ENCODE measurements at places on chromosomes 2 and 18.

- no peak for DNase-seq
Measured at GRCh38 chr2:44880125-44880483, 61.4 kb upstream of the SIX3 start.

GRCh38 chr18:73717570-73717969, 430.1 kb downstream of the FBXO15 start:
- peak; percentile 33 for DNase-seq

DNA sequence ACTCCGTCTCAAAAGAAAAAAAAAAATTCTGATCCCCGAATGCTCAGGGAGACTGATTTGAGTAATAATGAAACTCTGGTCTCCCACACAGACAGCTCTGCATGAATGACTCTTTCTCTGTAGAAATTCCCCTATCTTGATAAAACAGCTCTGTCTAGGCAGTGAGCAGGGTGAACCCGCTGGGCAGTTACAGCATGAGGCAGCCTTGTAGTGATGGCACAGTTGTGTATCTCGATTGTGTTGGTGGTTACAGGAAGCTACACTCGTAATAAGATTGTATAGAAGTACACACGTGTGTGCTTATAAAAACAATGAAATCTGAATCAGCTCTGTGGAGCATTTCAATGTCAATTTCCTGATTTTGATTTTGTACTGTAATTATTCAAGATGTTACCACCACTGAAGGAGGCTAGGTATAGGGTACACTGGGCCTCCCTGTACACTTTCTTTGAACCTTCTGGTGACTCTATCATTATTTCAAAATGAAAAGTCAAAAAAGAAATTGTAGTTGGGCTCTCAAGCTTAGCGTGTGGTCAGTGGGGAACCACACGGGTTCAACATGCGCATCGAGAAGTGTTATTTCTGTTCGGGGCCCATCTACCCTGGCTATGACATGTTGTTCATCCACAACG, 34.9 kb upstream of the ATP8B1 start:
- DNase-seq, result no peak

- DNase-seq, result no peak
Measured at GRCh38 chr2:30701782-30702181, 105.5 kb downstream of the CAPN13 start.

GRCh38 chr18:49628881-49629795, 67.3 kb downstream of the LIPG start:
- DNase-seq, result no peak

- no peak for DNase-seq
Measured at GRCh38 chr2:129908721-129909373, 70.6 kb upstream of the RAB6C start.

DNA sequence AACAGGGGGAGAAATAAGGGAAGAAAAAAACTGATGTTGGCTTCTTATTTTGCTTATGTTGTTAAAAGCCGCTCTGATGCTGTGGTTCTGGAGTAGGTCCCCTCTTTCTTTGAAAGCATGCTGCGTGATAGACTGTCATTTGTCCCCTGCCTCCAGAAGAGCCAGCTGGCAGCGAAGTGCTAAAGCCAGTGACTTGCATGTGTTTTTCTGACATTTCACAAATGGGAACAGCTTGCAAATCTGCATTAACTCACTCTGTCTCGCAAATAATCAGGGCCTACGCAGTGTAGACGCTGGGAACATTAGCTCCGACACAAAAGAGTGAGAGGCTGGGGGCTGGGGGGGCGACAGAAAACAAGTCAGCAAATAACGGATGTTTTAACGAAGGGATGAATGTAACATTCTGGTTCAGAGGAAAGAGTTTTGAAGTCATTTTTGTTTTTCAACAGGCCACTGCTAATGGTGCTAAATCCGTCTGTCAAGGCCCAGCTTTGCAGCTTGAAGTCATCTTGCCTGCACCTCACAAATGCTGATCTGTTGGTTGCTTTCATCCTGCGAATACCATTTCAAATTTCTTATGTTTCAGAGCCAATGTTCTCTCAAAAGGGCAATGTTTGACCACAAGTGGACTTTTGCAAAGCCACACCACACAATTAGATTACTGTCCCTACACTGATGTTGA, 68.8 kb upstream of the PIK3C3 start:
- DNase-seq, result no peak

DNA sequence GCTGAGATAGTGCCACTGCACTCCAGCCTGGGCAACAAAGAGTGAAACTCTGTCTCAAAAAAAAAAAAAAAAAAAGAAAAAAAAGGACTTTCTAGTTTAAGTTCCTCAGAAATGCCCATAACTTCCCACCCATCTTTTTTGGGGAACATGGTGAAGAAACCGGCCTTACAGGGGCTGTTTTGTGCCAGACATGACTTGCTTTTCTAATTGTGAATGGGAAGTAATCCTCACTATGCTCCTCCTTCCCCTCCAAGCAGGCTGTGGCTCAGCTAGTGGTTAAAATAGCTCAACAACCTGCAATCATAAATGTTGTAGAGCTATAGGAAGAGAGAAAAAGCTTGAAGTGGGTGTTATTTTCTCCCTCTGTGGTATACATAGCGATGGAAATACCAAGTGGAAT, 34.1 kb upstream of the OLA1 start:
- no peak for DNase-seq

DNA sequence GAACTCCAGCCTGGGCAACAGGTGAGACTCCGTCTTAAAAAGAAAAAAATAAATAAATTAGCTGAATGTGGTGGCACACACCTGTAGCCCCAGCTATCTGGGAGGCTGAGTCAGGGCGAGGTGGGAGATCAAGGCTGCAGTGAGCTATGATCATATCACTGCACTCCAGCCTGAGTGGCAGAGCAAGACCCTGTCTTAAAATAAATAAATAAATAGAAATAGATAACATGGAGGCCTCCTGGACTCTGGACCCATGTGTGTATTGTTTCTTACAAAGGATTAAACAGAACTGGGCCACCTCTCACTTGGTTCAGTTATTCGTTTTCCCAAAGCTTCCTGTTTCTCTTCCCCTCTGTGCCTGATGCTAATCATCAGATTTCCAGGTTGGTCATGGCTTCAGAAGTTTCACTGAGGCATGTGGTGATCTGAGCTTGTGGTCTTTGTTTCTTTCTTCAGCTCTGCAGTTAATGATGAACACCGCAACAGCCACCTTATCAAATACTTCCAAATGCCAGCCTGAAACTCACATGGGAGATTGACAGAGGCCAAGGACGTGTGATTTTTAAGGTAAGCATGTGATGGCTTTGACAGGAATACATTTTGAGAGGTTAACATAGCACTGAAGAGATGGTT, 83.3 kb upstream of the MAP4K4 start:
- no peak for DNase-seq

DNA sequence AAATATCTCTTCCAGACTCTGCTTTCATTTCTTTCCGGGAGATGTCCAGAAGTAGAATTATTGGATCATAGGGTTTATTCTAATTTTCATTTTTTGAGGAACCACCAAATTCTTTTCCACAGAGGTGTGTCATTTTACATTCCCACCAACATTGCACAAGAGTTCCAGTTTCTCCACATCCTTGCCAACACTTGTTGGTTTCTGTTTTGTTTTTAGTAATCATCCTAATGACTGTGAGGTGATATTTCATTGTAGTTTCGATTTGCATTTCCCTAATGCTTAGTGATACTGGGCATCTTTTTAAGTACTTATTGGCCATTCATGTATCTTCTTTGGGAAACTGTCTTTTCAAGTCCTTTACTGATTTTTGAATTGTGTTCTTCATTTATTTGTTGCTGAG, 513.1 kb downstream of the PARD3B start:
- no peak for DNase-seq

GRCh38 chr18:53682796-53683195, 541.7 kb downstream of the MBD2 start:
- no peak for DNase-seq
